ENCODE measurements at places on chromosomes 2 and 18.

DNA sequence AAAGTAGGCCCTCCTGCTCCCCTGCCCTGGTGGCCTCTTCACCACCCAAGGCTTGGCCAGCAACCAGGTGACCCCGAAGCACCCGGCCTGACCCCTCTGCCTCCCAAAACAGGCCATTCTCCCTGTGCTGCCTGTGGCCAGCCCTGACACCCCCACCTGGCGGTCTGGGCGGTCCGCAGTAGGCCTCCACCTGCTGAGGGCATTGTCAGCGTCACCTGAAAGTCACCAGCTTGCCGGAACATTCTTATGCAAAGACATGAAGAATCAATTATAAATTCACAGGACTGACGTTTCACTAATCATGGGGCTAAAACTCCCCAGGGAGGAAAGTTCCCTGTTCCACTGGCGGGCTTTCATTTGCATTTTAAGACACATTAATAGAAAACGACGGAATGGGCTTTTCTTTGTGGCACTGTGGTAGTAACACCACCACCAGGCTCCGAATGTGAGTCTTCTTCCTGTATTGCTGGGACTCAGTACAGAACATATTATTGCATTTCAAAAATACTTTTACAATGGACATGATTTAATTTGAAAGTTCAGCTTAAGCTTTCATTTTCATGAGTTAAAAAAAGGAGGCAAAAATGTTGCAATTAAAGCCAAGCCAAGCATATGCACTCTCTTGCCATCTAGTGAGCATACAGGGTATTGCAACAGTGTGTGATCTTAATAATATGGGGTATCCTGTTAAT lies 57.4 kb downstream of the ADI1 start:
- peak; percentile 33 for DNase-seq

- no peak for DNase-seq
Measured at GRCh38 chr2:43074052-43074451, 152.4 kb downstream of the ZFP36L2 start.

DNA sequence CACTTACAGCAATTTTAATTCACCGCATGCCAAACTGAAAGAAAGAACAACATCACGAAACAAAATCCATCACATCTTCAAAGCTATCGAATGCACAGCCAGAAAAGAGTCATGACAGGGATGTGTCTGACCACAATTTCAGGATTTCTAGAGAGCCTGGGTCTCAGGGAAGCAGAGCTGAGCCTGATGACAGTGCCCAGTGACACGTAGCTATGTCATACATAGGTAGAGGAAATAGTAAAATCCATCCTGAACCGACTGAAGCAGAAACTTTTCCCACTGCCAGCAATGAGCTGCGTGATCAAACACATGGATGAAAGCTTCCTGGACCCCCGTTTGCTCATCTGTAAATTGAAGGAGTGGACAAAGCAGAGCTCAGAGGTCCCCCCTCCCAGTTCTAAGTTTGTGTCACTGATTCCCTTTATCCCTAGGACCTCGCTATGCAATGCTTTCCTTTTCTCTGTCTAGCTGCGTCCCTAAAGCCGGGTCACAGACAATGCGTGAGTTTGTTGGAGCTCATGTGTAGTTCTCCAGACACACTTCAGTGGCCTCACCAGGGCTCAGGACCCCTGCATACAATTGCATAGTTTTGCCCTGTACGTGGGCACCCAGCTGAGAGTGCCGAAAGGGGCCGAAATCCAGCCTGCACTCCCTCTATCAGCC lies 37.6 kb downstream of the CCBE1 start:
- no peak for DNase-seq

GRCh38 chr2:33342705-33343104 lies 133.7 kb upstream of the RASGRP3 start:
- no peak for DNase-seq
